ENCODE measurements at places on chromosomes 6 and 20.

GRCh38 chr6:147392917-147393625, 115.4 kb upstream of the SAMD5 start:
- DNase-seq = no peak

DNA sequence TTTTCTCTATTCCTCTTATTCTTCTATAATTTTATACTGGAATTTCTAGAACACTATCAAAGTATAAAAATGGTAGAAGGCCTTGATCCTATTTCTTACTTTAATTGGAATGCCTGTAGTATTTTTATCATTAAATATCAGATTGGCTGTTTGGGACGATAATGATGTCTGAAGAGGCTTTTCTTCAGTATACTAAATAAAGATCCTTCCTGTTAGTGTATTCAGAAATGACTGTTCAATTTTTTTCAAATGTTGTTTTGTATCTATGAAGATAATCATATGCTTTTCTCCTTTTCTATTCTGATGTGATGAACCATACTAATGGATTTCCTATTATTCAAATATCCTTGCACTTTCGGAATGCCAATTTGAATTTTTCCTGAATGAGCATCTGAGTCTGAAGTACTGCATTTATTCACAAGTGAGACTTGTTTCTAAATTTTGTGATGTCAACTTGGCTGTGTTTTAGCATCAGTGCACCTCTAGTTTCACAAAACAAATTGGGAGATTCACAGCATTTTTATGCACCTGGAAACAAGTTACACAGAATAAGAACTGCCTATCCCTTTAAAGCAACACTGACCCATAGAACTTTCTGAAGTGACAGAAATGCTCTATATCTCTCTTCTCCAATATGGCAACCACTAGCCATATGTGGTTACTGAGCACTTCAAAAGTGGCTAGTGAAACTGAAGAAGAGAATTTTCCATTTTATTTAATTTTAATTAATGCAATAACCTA, 71.6 kb upstream of the PRND start:
- DNase-seq = no peak

DNA sequence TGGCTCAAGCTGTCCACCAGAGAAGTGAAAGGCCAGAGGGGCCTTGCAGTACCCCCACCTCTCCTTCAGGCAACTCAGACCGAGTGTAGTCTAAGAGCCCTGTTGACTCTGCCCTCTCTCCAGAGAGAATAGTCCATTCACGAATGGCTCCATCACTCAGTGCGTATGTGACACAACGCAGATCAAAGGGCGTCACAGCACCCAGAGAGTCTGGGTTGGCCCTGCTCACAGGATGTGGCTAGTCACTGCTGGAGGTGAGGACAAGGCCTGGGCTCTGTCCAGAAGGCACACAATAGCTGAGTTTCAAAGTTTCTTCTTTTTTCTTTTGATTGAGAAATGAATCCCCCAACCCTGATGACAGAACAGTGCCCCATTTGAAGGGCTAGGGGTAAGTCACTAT, 74.1 kb downstream of the TRMT11 start:
- DNase-seq = no peak

DNA sequence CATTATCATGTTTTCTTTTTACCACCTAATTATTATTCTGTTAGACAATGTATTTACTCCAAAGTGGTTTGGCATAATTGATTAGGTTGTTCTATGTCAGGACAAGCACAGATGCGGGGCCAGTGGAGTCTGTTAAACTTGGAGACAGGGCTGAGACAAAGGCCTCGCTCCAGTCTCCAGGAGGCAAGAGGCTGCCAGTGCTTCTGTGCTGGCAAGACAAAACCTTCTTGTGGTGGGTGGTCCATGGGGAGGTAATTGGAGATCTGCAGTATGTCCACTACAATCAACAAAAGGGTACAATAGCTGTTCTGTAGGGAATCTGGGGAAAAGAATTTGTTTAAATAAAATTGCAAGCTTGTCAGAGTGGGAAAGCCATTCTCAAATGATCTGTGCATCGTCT, 677.2 kb upstream of the SLC35B3 start:
- DNase-seq = no peak

DNA sequence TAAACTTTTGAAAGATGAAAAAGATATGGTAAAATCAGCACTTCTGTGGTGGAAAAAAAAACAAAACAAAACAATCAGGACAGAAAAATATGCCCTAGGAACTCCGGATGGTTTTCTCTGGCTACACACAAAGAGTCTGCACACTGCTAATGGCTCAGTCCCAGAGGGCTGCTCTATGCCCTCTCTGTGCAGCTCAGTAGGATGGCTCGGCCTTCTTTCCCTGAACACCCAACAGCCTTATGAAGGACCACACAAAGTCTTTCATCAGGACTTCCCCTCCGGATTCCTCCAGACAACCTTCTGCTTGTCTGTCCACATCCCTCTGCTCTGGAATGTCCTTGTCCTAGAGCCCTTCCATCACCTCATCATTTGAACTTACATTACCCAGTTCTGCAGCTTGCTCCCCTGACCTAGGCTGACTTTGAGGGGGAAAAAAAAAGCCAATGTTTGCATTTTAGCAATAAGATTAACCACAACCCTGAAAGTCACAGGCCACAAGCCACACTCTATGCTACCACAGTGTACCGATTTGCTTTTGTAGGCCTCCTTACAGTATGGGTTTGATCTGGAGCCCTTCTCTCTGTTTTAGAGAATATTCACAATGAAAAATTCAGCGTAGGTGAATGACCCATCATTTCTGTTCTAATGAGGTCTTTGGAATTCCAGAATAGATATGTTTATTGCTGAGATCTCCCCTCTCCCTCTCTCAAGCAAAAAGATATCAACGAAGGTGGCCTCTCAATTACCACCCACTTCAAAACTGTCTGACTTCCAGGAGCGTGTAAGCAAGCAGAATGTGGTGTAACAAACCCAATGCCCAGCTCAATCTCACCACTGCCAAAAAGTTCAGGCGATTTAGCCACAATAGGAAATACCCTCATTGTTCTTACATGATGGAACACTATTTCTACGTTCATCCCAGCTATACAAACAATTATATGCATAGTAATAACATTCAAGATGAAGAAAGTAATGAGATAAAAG, 164.0 kb downstream of the GMDS start:
- no peak for DNase-seq

GRCh38 chr6:14202947-14203346, 85.4 kb downstream of the CD83 start:
- no peak for DNase-seq

GRCh38 chr20:33674294-33675135, at the start of gene NECAB3:
NECAB3 (minus strand) TSS chr20:33674428; CDS start chr20:33674352, 76 bp downstream.
- DNase-seq = peak; percentile 79

- DNase-seq = peak; percentile 11
These were observed 653 bp downstream of the LMBRD1 start for GRCh38 chr6:69796073-69796641.

- DNase-seq = no peak
These were observed 66.4 kb downstream of the AFDN start for GRCh38 chr6:167892835-167893815.

GRCh38 chr6:56168596-56168995, 78.8 kb downstream of the COL21A1 start:
- DNase-seq = no peak

DNA sequence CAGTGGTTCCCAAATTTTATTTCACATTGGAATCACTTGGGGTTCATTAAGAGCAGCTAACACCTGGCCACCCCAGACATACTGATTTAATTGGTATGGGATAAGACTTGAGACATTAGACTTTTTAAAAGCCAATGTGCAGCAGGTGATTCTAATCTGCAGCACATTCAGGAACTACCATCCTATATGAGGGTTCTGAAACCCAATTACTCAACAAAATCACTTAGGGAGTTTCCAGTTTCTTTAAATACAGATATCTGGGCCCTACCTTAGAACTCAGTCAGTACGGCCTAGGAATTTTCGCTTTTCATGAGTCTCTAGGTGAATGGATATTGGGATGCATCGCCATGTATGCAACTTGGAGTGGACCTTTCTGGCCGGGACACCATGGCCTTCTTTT, 24.0 kb upstream of the L3MBTL3 start:
- no peak for DNase-seq

DNA sequence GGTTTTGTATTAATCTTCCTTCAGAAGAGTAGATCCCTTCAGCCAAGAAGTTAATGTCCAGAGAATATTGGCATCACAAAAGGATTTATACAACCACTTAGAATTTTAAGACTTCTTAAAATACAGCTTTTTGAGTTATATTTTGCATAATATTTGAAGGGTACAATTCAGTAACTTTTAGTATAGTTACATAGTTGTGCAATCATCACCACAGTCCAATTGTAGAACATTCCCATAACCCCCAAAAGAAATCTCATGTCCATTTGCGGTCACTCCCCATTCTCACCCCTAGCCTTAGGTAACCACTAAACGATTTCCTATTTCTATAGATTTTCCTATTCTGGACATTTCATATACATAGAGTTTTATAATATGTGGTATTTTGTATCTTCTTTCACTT, 126.4 kb downstream of the MAP3K4 start:
- DNase-seq = no peak

DNA sequence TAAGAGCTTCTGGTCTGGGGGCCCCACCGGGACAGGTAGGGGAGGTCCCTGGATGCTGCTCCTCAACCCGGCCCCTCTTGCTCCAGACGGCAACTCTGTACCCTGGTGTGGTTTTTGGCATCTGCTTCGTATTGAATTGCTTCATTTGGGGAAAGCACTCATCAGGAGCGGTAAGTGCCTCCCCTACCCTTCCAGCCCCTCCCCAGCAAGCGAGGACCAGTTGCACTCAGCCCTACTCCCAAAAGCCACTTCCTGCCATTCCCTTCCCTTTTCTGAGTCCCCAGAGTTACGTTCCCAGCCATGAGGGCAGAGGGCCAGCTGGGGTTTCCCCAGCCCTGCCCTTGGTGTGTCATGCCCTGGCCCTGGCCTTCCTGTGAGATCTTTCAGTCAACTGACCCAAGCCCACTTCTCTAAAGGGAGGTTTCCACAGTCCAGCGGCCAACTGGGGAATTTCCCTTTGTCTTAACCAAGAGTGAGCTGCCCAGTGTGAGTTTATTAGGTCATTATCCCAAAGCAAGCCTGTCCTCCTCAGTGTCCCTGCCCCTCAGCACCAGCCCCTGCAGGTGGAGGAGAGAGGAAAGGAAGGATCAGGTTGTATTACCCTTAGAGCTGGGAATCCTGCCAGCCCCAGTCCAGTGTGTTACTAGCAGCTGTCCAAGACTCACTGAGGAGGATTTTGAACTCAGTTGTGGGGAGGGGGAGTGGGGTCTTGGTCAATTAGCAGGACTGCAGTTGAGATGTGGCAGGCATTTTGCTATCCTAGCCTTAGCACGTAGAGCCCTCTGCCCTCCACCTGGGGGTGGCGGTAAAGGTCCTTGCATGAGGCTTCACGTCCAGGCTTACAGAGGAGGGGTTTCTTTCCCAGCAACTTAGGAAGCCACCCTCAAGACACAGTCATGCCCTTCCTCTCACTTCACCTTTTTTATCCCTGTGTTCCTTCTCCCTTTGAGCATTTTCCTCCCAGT, 45.8 kb downstream of the TM9SF4 start:
- no peak for DNase-seq

DNA sequence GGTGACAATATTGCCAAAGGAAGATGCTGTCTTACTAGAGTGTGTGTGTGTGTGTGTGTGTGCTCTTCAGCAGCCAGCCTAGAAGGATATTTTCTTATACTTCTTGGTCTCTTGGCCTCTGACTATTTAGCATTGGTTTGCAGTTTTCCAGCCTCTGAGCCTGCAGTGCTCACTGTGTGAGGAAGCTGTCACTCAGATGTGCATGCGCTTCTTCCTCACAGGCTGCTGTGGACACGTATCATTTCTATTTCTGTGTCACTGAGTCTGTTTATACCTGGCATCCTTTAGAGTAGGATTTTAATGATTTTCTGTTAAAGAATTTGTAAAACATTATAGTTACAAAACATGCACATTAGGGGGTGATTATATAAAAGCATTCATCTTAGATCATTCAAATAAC, 83.3 kb downstream of the ALDH8A1 start:
- no peak for DNase-seq

DNA sequence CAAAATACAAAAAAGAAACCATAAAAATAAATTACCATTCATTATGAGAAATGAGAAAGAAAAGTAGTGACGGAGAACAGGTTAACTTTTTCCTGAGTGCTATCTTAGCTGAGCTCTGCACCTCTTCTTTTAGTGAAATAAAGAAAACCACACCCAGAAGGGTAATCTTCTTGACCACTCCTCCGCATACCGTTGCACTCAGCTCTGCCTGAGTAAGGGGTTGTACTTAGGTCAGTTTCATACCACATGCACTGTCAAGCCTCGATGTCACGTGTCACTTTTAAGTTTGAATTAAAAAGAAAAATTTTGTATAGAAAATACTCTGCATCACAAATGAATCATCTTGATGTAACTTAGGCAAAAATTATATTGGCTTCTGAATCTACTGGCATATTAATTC, 2.8 kb downstream of the EZR start:
- DNase-seq = no peak

- no peak for DNase-seq
These were observed 43.7 kb downstream of the NINL start for GRCh38 chr20:25541676-25542075.

GRCh38 chr20:25484224-25484846, 76.9 kb downstream of the GINS1 start:
- DNase-seq = no peak

GRCh38 chr6:41519745-41520699, 26.2 kb upstream of the FOXP4 start:
- no peak for DNase-seq

- DNase-seq = no peak
These were observed 138.0 kb downstream of the FUT9 start for GRCh38 chr6:96153775-96154174.

- DNase-seq = no peak
These were observed 93.3 kb downstream of the SESN1 start for GRCh38 chr6:109001291-109001894.

- DNase-seq = no peak
These were observed 13.3 kb downstream of the PLCG1 start for GRCh38 chr20:41150664-41151063.

- no peak for DNase-seq
These were observed 109.2 kb downstream of the C6orf118 start for GRCh38 chr6:165200178-165200577.
